Globus pallidus (tissue), 1 donor: ENCODE measurements at places on chromosomes 6 and 20.

GRCh38 chr6:63352069-63352543 lies 32.3 kb upstream of the LGSN start:
- DNase-seq = peak; percentile 26

DNA sequence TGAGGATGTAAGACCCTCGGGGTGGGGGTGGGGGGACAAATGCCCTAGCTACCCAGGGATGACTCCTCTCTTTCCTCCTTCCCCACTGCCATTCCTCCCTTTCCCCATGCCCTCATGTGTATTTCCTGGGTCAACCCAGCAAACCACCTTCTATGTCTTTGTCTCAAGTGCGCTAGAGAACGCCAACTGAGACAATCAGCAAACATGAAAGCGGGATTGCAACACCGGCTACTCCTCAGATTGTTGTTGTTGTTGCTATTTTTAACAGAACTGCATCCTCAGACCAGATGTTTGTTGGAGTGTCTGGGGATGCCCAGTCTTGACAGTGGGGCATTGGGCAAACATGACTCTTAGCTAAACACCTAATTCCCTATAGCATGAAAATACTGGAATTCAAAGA lies 39.3 kb upstream of the HIVEP1 start:
- DNase-seq = no peak

GRCh38 chr6:37845026-37845911 lies 25.7 kb downstream of the ZFAND3 start:
- DNase-seq = no peak

GRCh38 chr6:73866305-73866704 lies 170.3 kb downstream of the CD109 start:
- no peak for DNase-seq

- DNase-seq = no peak
Observed at GRCh38 chr6:90631046-90631445, 44.2 kb upstream of the MAP3K7 start.

GRCh38 chr6:2582268-2582667 lies 168.5 kb downstream of the MYLK4 start:
- no peak for DNase-seq

GRCh38 chr6:17959302-17959701 lies 28.1 kb downstream of the KIF13A start:
- DNase-seq = no peak

GRCh38 chr6:31830886-31831335 lies 3.4 kb downstream of the HSPA1B start:
- peak; percentile 73 for DNase-seq

GRCh38 chr6:41208439-41209106 lies 7.6 kb upstream of the TREML2 start:
- no peak for DNase-seq

- peak; percentile 91 for DNase-seq
Observed at GRCh38 chr6:32153564-32154513, at the start of gene PPT2. TSS of gene PPT2 (plus strand) at chr6:32154141. CDS start at chr6:32154595, 454 bp downstream.

GRCh38 chr6:39887692-39888450 lies 46.4 kb downstream of the MOCS1 start:
- DNase-seq = peak; percentile 93

DNA sequence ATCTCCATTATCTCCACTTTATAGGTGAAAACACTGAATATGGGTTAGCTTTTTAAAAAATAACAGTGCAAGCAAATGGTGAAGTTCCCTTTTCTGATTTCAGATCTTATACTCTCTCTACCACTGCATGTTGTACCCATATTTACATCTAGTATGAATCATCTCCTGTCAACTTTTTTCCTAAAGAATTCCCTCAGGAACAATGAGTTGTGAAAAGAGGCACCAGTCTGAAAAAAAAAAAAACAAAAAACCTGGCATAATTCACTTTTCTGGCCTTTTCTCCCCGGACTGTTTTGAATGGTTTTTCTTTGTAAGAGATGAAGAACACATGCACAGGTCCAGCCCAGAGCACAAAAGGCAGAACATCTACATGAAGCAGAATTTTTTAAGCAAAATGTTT lies 596.0 kb downstream of the COL12A1 start:
- DNase-seq = no peak

- DNase-seq = no peak
Observed at GRCh38 chr20:19019734-19020364, 192.6 kb upstream of the SLC24A3 start.

DNA sequence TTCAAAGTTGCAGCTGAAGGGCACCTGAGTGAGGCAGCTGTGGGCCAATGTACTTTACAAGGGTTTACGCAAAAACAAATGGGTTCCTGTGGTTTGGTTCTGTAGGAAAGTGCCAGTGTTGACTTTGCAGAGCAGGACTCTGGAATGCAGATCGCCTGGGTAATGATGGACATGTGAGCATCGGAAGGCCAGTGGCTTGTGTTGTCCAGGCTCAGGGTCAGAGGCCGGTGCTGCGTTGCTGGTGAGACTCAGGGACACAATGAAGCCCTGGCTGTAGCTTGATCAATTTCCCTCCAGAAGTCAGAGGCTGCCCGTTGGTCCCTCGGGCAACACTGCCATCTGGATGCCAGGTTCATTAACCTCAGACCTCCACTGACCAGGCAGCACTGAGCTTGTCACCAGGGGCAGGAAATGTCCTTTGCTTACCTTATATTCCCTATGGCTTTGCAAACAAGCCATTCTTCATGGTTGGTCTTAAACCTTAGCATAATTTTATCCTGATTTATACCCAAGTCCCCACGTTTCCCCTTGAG lies 753.4 kb downstream of the QKI start:
- DNase-seq = peak; percentile 35

DNA sequence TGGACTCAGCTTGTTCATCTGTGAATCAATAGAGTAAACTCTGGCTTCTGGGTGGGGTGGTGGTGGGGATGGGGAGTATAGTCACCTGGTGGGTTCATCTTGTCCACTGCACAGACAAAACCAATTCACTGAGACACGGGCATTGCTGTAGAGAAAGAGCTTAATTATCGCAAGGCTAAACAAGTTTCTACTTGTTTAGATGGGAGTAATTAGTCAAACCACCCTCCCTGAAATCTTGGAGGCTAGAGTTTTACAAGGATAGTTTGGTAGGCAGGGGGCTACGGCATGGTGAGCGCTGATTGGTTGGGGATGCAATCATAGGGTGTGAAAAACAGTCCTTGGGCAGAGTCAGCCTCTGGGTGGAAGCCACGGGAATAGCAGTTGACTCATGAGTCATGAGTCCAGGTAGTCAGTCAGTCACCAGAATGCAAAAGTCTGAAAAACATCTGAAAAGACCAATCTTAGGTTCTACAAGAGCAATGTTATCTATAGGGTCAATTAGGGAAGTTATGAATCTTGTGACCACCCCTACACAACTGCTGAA lies 77.8 kb downstream of the STMND1 start:
- DNase-seq = no peak

DNA sequence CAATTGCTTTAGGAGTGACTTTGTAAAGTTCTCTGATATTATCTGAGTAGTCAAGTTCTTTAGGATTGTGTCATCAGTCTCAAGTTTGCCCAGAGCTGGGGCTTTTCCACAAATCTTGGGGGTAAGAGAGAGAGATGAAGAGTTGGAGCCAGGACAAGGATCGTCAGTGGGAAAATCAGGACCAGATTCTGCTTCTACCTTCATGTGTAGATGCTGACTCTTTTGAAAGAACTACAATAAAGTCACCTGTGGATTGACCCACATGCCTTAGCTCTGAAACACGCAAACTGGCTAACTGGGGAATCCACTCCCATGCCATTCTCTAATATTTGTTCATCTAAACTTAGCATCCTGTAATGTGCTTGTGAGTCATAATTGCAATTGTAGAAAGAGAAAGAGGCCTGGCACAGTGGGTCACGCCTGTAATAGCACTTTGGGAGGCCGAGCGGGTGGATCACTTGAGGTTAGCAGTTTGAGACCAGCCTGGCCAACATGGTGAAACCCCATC lies 15.6 kb upstream of the BICRAL start:
- no peak for DNase-seq

DNA sequence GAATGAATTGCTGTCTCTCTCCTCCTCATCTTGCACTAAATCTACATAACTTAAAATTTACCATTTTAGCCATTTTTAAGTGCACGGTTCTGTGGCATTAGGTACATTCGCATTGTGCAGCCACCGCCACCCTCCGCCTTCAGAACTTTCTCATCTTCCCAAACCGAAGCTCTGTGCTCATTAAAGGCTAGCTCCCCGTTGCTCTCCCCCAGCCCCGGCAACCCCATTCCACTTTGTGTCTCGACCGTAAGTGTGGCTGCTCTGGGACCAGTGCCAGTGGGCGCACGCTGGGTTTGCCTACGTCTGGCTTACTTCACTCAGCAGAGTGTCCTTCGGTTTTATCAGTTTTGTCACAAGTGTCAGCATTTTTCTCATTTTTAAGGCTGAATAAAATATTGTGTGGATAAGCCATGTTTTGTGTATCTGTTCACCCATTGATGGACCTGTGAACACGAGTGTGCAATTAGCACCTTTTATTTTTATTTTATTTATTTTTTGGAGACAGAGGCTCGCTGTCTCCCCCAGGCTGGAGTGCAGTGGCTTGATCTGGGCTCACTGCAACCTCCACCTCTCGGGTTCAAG lies 16.8 kb downstream of the SLC17A9 start:
- DNase-seq = no peak

GRCh38 chr6:2942914-2943563 lies 28.3 kb downstream of the SERPINB6 start:
- no peak for DNase-seq

- DNase-seq = peak; percentile 37
Observed at GRCh38 chr6:110395221-110395620, 20.2 kb downstream of the DDO start.

DNA sequence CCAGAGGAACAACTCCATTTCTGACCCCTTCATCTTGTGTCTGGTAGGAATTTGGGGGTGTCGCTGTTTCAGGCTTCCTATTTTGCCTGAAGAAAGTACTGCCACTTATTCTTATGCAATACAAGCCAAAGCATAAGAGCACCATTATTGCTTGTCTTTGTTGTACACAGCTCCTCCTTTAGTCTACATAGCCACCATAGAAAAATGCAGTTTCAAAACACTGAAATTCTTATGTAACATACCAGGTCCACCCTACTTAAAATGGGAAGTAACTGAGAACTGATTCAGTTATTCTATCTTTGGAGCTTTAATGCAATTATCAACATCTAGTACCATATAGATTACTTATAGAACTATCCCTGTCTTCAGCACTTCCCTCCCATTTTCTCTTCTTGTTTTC lies 255.5 kb downstream of the ARHGAP18 start:
- DNase-seq = no peak

DNA sequence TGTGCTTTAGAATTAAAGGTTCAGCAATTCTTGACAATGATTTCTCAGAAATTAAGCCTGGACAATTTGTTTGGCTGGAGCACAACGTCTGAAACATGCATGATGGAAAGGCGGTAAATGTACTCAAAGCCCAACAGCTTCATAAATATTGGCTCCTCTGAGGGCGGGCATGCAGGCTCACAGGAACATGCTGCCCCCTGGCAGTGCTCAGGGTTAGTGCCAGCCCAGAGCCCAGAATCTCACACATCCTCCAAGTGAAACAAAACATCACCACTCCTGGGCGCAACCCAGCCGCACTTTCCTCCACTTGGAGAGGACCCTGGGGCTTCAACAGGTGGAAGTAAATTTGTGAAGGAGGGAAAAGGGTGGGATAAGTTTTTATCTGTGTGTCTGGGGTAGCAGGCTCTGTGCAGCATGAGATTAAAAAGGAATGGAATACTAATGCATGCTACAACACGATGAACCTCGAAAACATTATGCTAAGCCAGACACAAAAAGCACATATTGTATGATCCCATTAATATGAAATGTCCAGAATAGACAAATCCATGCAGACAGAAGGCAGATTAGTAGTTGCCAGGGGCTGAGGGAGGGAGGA lies 54.1 kb upstream of the PTPRT start:
- peak; percentile 42 for DNase-seq
